ENCODE measurements at places on chromosomes 3 and 15.

- DNase-seq = no peak
Measured at GRCh38 chr15:68249058-68249713, 19.7 kb upstream of the CLN6 start.

- DNase-seq = no peak
Measured at GRCh38 chr3:18295171-18295920, 129.8 kb downstream of the SATB1 start.

GRCh38 chr15:71440489-71441110 is 325.3 kb downstream of the THSD4 start:
- peak; percentile 40 for DNase-seq

DNA sequence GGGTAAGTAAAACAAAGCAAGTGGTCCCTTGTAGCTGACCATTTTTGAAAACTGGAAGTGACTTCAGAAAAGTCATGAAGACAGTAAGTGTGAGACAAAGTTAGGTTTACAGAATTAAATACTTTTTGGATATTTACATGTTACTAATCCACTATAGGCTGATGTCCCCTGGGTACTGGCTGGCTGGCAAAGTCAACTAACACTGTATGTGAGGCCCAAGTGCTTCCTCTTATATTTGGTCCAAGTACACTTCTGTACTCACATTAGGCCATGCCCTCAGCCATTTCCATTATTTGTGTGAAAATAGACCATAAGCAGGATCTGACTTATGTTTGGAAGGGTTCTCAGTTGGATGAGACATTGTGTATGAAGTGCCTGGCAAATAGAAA is 5.5 kb upstream of the LEKR1 start:
- no peak for DNase-seq

GRCh38 chr3:129417326-129417725 is 11.1 kb downstream of the EFCAB12 start:
- peak; percentile 79 for DNase-seq

DNA sequence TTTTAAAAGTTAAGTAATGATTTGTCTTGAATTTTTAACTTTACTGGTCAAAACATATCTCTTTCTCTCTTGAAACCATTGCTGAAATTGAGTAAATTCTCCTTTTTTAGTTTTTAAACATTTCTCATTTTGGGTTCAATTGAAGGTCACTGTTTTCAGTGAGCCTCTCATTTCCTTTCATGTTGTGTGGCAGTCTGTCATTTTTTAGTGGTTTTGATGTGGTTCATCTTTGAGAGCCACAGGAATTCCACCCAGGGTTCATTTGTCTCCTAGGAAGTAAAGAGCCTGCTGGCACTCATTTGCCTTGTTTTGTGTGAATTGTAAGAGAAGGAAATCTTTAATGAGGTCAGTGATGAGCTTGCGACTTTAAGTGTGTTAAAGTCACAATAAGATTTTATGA is 10.4 kb downstream of the CLDN11 start:
- peak; percentile 77 for DNase-seq
